ENCODE measurements at places on chromosomes 2 and 18.

DNA sequence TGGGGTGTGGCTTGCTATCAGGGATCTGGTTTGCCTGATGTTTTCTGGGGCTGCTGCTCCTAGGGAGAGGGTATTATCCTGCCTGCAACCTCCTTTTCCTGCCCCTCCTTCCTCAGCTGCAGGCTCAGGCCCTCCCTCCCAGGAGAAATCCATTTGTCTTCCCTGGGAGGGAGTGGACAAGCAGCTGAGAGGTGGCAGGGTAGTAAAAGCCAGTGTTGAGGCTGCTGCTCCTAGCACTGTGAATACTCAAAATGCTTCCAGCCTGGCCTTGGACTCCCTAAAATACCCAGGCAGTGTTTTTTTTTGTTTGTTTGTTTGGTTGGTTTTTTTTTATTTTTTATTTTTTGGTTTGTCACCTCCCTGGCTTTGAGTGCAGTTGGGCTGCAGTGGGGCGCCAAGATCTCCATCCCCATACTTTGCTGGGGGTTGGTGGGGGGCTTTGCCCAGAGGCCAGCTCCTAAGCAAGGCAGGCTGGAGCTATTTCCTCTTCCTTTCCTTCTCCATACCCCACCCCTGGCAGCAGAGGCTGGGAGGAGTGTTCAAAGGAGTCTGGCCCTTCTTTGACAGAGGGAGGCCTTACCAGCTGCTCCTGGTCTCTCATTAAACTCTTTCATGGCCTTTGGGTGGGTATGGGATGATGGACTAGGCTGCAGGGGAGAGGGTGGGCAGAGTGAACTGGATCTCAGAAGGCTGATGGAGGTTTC, 13.6 kb downstream of the HOXD3 start:
- DNase-seq = no peak

GRCh38 chr18:33014060-33014796, 241.4 kb upstream of the KLHL14 start:
- peak; percentile 50 for DNase-seq

- DNase-seq = no peak
Observed at GRCh38 chr2:240319221-240319854, 116.1 kb upstream of the GPC1 start.

- no peak for DNase-seq
Observed at GRCh38 chr2:124050833-124051497, 25.9 kb downstream of the CNTNAP5 start.

- no peak for DNase-seq
Observed at GRCh38 chr2:56613254-56613653, 429.5 kb downstream of the CCDC85A start.

GRCh38 chr2:18922276-18922675, 332.9 kb upstream of the NT5C1B start:
- no peak for DNase-seq

- DNase-seq = no peak
Observed at GRCh38 chr2:55743583-55743982, 49.9 kb upstream of the PNPT1 start.

- DNase-seq = no peak
Observed at GRCh38 chr2:46013726-46014125, 283.5 kb upstream of the EPAS1 start.

GRCh38 chr2:222747526-222748160, 76.2 kb downstream of the MOGAT1 start:
- no peak for DNase-seq

DNA sequence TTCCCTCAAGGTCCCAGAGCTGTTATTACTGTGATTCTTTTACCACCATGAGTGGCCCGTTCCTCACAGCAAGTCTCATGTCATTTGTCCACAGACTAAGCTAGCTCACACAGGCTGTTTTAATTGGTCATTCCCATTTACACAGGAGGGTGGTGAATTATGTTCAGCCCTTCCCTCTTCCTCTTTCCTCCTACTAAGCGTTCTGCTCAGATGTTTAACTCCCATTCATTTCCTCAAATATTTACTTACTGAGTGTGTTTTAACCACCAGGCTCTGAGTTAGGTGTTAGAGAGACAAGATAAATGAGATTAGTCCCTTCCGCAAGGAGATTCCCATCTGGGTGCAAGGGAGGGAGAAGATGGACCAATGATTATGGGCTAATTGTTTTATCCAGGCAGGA, 403.6 kb upstream of the ACVR2A start:
- DNase-seq = peak; percentile 57

DNA sequence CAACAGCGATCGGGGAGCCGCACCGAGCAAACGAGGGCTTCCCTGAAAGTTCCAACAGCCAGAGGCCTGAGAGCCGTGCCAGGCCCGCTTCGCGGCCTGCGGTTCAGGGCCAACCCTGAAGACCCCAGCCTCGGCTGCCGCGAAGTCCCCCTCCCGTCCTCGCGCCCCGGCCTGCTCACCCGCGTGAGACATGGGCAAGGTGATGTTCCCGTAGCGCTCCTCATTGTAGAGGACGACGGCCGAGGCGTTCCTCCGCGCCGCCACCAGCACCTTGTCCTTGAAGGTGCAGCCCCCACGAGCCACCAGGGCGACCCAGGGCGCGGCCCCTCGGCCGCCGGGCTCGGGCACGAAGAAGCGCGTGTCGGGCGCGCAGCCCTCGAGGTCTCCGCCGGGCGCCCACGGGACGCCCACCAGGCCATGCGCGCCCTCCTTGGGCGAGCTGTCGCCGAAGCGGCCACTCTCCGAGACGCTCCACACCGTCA, 510 bp downstream of the RNF149 start:
- DNase-seq = no peak

DNA sequence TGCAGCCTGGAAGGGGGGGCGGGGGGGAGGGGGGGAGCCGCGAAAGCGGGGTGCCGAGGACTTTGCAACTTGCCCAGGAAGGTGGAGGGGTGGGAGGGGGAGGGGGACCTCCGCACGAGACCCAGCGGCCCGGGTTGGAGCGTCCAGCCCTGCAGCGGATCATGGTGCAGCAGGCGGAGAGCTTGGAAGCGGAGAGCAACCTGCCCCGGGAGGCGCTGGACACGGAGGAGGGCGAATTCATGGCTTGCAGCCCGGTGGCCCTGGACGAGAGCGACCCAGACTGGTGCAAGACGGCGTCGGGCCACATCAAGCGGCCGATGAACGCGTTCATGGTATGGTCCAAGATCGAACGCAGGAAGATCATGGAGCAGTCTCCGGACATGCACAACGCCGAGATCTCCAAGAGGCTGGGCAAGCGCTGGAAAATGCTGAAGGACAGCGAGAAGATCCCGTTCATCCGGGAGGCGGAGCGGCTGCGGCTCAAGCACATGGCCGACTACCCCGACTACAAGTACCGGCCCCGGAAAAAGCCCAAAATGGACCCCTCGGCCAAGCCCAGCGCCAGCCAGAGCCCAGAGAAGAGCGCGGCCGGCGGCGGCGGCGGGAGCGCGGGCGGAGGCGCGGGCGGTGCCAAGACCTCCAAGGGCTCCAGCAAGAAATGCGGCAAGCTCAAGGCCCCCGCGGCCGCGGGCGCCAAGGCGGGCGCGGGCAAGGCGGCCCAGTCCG, 540 bp downstream of the SOX11 start:
- DNase-seq = no peak

DNA sequence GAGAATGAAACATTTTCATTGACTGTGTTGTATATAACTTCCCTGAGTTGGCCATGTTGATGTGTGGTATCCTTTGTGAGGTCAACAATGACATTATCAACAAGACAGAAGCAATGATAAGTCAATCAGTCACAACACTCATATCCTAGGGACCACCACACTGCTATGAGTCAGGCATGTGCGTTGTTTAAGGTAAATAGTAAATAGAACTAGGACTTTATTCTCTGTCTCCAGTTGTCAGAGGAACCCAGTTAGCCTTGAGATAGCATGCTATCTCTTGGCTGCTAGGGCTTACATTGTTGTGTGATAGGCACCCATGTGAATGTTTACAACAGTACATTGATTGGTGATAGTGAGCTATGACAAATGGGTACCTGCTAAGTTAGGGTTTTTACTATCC, 37.3 kb downstream of the GPD2 start:
- no peak for DNase-seq

DNA sequence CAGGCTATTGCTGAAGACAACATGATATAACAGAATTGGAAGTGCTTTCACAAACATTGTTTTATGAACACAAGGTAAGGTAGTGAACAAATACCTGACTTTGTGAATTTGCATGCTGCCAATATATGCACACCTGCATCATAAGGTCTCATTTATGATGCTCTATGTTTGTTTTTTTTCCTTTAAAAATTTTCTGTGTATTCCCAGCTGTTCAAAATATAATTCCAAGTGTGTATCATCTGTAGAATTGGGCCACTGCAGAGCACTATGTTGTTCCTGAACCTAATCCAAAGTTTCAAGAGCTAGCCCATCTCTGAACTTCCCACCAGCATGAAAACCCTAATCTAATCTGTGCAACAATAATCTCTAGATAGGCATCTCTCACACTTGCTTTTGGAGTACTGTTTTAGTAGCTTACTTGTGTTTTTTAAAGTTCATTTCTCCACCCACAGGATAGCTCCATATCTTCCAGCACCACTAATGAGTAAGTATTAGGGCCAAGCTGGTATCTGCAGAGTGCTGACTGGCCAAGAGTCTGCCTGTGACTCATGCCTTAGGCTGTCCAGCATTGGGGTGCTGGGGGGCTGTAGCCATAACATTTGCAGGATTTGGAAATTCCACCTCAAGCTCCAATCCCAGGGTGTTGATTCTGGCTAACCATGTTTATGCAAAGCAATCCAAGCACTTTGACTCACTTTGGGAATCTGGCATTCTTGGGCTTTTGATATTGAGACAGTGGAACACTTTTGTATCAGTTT, 208.2 kb upstream of the REV1 start:
- DNase-seq = no peak

All from DMS153 (cell line).